Uterus (tissue), 4 donors: ENCODE measurements at places on chromosomes 7 and 10. TPM values are rescaled to one million over a fixed set of nuclear protein-coding genes. Genes with fewer than 3 reads are reported as not detected.

DNA sequence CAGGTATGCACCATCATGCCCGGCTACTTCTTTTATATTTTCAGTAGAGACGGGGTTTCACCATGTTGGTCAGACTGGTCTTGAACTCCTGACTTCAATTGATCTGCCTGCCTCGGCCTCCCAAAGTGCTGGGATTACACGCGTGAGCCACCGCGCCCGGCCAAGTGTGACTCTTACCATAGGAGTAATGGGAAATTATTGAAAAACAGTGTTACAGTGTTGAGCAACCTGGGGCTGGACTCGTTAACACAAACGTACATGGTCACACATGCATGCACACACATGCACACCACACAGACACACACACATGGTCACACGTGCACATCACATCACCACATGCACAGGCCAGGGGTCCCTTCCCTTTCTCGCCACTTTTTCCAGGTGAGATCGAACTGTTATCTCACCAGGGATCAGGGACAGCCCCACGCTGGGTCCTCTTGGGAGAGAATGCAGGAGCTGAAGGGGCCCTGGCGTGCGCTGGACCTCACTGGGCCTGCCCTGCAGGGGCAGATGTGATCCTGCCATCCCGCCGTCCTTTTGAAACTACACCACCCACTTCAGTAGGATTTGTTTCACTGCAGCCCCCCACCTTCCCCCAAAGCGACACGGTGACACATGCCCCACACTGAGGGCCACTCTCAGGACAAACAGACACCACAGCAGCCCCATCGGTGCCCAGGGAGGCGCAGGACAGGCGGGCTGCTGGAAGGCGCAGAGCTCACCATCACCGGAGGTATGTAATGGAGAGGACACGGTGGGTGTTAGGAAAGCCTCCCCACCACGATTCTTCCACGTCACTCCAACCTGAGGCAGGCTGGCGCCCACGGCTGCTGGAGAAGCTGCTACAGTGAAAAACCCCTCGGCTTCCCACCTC lies 10.2 kb downstream of the RADIL start:
- DNase-seq = no peak

GRCh38 chr10:58641708-58642107 lies 129.0 kb downstream of the BICC1 start:
- DNase-seq = no peak

GRCh38 chr7:155574556-155575290 lies 28.4 kb upstream of the CNPY1 start:
- DNase-seq = no peak

Gene AGR2
- not detected for total RNA-seq

- DNase-seq = no peak
Measured at GRCh38 chr10:104209575-104210198, 22.5 kb downstream of the CFAP43 start.
